Stimulated activated CD4-positive, alpha-beta T cell treated with anti-CD3 and anti-CD28 coated beads, Interleukin-15, amount 100 ng/mL, for 1 hour (primary cell): ENCODE measurements at places on chromosomes 1 and 21.

DNA sequence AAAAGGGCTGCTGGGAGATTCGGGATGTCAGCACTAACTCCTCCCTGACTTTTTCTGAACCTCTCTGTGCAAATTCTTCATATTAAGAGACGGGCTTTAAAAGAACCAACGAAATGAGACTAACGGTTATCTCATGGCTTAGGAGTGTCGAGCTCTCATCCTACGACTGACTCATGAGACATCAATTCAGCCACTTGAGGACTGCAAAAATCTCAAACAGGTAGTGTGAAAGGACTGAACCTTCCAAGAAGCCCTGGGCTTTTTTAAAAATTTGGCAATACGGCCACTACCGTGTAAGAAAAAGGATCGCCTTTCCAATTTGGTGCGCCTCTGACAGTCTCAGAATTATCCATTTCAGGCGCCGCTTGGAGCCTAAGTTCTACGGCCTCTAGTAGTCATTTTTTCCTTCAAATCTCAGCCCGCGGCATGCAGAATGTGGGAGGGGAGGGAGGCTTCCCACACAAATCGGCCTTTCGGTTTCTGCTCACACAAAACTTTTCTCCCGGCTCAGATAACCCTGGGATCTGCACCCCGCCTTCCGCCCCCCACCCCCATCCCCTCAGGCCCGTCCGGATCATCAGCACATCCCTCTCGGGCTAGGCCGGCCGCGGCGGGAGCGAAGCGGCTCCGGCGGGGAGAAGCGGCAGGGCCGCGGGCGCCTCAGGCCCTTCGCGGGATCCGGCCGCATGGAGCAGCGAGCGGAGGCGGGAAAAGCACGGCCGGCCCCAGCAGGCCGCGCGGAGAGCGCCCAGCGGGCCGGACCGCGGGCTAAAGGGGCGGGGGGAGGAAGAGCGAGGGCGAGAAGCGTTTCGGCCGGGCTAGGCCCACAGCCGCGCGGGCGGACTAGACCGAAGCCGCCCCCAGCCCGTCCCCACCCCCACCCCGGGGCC, 618 bp downstream of the HNRNPR start:
- DNase-seq, result peak; percentile 6

DNA sequence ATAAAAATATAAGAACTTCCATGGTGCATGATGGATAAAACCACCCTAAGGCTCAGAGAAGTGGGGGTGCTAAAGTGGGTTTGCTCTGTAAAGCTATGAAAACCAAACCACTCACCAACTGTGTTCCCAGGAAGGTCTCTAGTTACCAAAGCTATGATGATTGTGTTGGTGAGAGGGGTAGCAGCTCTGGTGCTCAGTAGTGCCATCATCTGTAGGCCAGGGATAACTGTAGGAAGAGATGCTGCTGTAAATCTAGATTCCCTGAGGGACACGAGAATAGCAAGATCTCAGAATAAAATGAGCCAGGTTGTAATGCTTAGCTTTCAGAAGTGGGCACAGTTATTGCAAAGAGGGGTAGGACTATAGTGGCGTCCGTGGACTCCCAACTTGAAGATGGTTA, 124.5 kb downstream of the GREM2 start:
- no peak for DNase-seq

- DNase-seq, result no peak
Measured at GRCh38 chr1:179077396-179077795, 4.5 kb upstream of the TOR3A start.

- DNase-seq, result no peak
Measured at GRCh38 chr21:43986544-43987451, 25.3 kb upstream of the TRAPPC10 start.

GRCh38 chr1:167431261-167431908, 86.9 kb downstream of the CD247 start:
- DNase-seq, result no peak

DNA sequence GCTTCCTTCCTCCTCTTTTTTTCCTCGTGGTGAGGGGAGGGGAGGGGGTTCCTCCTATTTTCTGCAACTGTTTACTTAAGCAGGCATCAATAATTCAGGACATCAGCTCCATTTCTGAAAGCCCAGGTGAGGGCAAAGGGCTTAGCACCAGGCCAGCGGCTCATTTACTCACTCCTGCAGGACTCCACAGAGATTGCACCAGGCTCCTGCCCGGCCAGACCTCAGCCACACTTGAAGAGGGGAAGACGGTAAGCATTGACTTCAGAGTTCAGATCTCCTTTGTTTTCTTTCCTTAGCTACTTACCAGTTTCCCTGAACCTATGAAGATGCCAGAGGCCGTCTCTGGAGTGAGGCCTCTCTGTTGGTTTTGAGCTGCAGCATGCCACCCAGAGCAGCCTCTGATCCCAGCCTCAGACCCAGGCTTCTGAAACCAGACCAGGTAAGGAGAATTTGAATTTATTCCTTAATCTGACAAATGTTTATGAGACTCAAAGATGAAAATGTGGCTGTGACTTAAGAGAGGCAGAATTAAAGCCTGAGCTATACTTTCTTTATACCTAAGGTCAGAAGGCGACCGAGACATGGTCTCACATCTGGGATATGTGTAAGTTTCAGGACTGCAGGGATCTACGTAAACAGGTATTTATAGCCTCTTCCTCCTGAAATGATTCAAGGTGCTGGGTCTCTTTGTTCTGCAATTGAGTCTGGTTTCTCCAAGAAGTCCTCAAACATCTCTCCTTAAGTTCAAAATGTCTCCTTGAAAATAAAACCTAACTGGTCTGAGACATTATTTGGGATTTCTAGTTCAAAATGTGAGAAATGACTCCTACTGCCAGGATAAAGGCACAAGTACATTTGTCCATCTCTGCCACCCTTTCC, 272.5 kb upstream of the RUNX1 start:
- no peak for DNase-seq

DNA sequence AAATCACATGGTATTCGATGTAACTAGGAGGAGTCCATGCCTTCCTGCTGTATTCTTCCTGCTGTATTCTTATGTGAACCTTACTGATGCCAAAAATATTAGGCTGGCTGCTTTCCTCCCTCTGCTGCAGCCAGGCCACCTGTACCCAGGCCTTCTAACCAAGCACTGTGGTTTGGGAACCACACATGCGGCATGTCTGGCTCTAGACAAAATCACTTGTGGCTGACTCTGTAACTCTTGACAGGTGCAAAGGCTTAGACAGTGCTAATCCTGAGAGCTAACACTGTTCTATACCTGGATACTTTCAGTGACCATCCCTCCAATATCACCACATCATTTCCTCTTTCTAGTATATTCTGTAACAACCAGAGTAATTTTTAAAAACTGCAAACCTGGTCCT, 67.7 kb downstream of the PCP4 start:
- no peak for DNase-seq

GRCh38 chr1:203497269-203497777, 3.4 kb downstream of the OPTC start:
- DNase-seq, result no peak

DNA sequence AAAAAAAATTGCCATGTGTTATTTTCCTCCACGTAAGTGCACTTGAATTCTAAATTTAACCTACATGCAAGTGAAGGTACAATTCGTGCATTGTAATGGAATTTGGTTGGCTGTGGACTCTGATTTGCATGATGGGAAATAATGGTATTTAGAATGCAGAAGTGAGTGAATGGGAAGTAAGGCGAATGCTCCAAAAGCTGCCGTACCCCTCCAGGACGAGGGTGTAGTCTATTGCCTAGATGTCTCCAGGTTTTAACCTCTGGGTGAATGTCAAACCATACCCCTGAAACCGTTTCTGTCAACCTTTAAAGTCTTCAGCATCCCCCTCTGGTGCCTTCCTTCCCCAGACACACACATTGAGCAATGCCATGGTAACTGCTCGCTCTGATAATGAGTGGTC, 44.5 kb downstream of the KIAA0040 start:
- DNase-seq, result no peak
